ENCODE measurements at places on chromosomes 12 and 14.

DNA sequence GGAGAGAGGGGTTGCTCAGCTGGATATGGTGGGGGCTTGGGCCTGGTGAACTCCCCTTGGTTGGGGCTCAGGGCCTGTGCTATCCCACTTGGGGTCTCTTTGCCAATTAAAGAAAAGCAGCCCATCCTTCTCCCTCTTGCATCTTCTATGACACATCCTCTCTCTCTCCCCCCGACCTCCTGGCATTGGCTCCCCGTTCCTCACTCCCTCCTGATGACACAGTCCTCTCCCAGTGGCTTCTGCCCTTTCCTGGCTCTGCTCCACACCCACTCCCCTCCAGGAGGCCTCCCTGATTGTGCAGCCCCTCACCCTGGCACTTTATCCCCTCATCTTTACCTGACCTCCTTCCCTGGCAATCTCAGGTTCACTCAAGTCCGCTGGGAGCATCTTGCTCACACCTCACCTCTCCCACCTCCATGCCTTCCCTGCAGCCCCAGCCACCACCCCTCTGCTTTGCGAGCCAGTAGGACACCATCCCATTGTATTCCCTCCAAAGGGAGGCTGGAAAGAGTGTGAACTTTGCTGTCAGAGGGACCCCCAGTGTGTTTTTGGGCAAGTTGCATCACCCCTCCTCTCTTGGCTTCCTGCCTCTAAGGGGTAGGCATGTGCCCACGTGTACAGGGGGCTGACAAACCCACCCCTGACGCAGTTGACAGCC, 10.7 kb downstream of the KRT80 start:
- no peak for DNase-seq

DNA sequence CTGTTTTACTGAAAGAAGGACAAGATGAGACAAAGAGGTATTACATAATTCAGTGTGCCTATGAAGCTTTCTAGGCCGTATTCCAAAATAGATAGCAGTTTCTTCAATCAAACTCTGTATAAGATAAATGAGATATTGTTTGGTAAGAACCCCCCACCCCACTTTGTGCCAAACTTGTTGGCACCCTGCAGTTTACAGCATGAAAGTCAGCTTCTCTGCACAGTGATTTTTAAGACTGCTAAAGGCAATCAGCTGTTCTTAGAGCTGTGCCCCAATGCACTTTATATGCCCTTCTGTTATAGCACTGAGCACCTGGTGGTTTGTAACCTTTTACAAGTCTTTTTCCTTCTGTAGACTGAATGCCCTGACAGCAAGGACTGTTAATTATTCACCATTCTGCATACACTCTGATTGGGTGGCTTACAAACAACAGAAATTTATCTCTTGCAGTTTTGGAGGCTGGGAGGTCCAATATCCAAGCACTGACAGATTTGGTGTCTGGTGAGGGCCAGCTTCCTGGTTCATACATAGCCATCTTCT, 76.7 kb downstream of the ANO4 start:
- DNase-seq: no peak

DNA sequence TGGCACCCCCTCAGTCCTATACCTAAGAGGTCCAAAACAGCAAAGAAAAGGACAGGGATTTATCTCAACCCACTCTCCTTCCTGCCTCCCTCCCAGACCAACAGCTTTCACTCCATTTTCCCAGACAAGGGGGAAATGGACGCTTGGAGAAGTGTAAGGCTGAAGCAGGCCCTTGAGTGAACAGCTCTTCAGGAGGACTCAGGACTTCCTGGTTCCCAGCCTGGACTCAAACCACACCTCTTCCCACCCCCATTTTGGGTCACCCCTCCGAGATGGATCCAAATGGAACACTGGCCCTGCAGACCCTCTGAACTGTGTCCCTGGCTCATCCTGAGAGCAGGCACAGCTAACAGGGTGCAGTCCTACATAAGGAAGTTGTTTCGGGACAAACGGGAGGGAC, 2.7 kb downstream of the KMT2D start:
- no peak for DNase-seq

DNA sequence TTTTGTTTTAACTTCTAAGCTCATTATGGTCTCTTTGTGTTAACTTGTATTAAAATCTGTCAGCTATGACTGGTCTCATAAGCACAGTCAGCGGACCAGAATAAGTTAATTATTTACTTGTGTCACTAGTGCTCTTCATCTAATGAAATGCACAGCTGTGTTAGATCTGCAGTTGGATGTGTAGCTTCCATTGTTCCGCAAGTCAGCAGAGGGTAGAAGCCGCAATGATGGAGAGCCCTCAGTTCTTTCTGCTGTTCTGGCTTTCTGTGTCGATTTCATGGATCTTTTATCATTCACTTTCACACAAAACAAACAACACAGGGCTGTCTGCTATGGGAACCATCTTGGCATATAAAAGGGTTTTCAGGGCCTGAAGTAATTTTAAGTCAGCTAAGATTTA, 89.3 kb upstream of the RFX4 start:
- no peak for DNase-seq

DNA sequence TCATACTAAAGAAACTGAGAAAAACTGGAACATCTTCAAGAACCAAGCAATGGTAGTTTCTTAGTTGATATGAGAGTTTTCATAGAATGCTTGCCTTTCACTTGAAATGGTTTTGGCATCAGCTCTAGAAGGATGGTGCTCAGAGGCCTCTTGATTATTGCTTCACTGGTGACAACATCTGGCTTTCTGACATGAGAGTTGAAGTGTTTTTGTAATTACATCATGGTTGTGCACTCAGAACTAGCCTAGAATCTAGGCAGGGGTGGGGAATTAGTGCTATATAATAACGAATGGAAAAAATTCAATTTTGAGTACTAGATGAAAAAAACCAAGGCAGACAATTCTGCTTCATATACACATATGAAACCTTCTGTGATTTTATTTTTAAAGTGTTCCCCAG, 172.8 kb upstream of the LMNTD1 start:
- peak; percentile 45 for DNase-seq

- no peak for DNase-seq
These were observed 53.6 kb upstream of the BCL11B start for GRCh38 chr14:99325591-99325990.

- DNase-seq: no peak
These were observed 2.4 kb upstream of the OR4K5 start for GRCh38 chr14:19917955-19918518.

GRCh38 chr14:53432378-53432802, 279.3 kb upstream of the DDHD1 start:
- peak; percentile 31 for DNase-seq

DNA sequence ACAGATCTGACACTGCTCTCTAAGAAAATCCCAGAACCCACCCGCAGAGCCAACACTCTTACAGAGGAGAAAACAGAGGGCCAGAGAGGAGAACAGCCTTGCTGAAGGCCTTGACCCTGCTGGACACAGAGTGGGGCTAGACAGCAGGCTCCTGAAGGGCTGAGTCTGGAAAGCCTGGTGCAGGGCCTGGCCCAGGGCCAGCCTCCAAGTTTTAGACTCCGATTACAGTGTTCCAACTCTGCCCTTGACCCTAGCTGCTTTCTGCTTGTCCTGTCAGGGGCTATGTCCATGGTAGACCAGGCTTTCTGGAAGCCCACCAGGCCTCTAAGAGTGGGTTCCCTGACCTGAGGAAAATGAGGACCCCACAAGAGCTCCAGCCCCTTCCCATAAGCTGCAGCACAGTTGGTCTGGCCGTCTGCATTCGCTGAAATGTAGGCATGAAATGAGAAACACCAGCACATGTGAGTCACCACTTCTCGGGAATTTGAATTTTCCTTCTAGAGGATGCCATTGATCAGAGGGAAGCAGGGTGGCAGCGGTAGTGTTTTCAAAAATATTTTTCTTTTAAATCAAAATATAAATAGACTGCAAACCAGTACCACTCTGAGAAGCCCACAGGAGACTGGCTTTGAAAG, 154.4 kb downstream of the CALM1 start:
- no peak for DNase-seq

DNA sequence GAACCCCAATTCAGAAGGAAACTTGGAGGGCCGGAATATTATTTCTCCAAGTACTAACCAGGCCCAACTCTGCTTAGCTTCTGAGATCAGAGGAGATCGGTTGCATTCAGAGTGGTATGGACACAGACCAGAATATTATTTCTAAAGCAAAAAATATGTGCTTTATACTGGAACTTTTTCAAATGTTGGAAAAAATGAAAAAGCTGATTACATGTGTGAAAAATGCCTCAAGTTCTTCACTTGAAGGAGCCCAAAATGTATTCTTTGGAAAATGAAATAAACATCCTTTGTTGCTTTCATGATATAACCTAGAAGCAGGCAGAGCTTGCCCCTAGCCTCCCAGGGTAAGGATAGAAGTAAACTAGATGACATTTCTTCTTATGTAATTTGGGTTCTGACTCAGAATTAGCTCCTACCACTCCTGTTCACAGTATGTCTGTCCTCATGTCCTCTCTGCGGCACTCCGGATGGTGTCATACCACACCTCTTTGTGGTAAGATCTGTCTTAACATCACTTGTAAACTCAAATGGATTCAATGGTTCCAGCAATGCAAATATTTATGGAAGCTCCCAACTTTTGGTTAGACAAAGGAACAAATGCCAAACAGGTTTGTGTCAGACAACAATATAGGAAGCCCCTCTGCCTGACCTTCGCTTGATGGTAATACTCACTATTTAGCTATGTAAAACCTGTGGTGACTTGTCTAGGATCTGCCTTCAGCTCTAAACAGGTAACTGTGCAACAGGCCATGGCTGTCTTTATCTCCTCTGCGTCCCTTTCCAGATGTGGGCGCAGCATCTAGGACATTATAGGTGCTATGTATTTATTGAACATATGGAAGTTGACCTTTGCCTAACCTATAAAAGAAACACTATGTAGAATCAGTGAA, 178.5 kb downstream of the SSPN start:
- DNase-seq: no peak

DNA sequence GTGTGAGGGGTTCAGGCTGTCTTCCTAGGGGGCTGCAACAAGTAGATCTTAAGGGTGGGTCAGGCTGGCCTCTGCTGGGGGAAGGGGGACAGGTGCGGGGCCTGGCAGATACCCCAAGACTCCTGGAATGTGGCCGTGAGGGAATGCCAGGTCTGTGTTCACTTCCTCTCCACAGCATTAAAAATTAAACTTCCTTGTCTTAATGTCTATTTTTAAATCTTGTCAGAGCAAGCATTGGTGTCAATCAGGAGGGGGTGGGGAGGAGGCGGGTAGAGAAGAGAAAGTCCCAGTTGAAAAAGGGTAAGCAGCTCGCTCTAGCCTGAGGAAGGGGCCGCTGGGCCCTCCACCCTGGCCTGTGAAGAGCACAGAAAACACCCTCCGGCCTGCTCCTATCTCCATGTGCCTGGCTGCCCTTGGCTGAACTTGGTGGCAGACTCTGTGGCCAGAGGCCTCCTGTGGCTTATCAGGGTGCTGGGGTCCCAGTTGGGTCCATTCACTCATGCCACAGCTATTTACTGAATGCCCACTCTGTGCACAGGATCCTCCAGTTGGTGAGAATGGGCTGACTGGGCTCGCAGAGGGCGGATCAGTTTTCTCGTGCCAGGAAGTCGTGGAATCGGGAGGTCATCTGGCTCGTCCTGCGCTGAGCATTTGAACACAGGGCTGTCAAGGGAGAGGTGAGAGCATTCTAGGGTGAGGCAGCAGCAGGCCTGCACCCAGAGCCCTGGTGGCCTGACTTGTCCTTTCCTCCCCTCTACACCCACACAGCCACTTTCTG, 128.8 kb downstream of the TSPAN9 start:
- DNase-seq: no peak

- no peak for DNase-seq
These were observed 4.7 kb upstream of the CCER1 start for GRCh38 chr12:90959538-90960139.

- no peak for DNase-seq
These were observed 45.0 kb downstream of the RPS6KA5 start for GRCh38 chr14:91015435-91015834.

DNA sequence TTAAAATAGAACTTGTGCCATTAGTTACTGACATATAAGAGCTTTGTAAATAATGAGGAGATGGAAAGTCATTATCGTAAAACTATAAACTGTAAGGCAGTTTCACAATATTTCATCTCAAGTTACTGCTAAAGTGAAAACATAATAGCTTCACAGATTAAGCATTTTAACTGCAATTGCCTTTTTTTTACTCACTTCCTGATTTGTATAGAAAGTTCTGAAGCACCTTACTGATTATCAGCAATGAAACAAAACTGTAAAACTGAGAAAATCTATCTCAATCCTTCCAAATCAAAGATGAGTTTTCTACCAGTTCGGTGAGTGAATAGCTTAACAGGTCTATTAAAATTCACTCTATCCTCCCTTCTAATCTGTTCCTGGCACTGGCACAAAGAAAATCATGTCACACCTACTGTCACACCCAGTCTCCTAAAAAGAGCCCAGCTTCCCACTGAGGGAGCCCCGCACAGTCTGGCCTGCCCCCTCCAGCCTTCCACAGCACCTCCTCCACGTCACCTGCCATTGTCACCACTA, 161.4 kb upstream of the ABCD2 start:
- DNase-seq: no peak

- no peak for DNase-seq
These were observed 32.4 kb upstream of the SLC17A8 start for GRCh38 chr12:100324498-100324897.

DNA sequence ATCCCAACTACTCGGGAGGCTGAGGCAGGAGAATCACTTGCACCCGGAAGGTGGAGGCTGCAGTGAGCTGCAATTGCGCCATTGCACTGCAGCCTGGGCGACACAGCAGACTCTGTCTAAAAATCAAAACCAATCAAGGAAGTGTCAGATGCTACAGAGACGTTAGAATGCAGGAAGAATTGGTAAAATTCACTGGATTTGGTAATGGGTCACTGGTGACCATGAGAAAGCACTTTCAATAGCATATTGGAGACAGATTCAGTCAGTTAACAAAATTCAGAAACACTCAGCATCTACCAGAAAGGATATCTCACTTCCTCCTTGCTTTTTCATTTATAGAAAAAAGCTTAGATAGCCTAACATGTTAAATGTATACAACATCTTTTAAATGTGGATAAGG, 17.5 kb downstream of the BIN2 start:
- no peak for DNase-seq

DNA sequence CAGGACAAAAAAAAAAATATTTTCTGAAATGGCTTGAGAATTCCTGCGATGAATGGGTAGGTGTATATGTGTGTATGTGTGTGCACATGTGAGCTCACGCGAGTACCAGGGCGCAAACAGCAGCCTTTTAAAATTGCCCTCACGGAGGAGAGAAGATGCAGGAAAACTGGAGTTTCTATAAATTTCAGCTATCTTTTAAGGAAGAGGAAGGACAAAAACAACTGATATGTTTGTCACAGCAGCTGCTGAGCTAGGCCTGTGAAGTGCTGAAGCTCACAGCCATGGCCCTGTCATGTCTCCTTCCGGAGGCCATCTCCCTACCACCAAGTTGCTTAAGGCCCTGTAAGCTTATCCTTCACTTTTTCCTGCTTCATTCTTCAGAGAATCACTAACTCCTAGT, 40.8 kb downstream of the DUSP16 start:
- no peak for DNase-seq

- no peak for DNase-seq
These were observed 6.5 kb downstream of the HAL start for GRCh38 chr12:95989504-95990123.

- DNase-seq: peak; percentile 94
These were observed 13.0 kb upstream of the UBC start for GRCh38 chr12:124927201-124928094.
